ENCODE measurements at places on chromosomes 3 and 15.

- ATAC-seq: no peak
These were observed 11.7 kb upstream of the MBNL1 start for GRCh38 chr3:152256851-152257562.

- ATAC-seq: no peak
These were observed 542.7 kb upstream of the ADAMTS9 start for GRCh38 chr3:65230261-65231139.

DNA sequence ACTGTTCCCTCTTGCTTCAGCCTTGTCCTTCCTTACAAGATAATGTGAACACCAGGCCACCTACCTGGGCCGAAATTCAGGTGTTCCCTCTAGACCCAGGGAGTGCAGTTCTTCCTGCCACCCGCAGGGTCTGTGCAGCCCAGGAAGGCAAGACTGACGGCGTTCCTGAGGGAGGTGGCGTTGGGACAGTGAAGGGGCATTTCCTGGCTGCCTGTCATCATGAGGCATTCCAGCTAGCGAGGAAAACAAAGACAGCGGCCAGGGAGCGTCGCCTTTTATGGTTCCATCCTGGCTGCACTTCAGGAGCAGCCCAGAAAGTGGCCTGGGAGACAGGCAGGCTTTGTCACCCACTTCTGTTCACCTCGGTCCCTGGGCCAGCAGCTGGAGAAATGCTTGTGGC, 84.8 kb upstream of the WNT5A start:
- ATAC-seq: peak; percentile 84

DNA sequence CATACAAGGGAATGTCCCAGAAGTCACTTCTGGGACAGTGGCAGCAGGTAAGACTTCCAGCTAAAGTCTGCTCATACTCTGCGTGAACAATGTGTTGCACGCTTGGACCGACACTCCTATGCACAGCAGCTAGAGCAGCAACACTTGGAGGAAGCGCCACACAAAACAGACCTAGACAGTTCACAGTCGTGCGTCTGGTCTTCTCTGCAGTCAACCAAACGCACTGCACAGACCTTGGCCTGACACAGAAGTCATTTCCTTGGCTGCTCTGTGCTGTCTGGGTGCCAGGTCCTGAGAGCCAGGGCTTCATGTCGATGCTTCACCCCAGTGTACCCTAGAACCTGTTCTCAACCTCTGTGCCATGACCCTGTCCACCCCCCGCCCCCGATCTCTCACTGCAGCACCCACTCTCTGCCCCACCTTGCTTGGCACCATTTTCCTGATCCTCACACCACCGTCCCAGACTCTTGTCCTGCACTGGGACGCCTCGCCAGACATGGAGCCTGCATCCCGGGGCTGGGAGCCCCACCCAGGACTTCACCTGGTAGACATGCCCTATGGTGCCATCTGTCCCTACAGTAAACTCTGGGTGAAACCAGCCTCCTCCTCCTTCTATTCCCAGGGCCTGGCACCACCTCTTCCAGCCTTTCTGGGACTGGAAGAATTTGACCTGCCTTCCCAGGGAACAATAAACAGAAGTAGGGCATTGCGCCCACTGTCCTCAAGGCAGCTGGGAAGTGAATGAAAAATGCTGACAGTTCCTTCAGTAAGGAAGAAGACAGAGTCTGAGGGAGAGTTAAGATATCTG, 3.1 kb downstream of the ATP10A start:
- ATAC-seq: peak; percentile 62

GRCh38 chr3:114408736-114409670, 115.2 kb downstream of the TIGIT start:
- ATAC-seq: no peak

Data from gastroesophageal sphincter (tissue), 4 donors.